Cortex of kidney (tissue), 1 donor: ENCODE measurements at places on chromosomes 1 and 21.

GRCh38 chr1:76680651-76681050 lies 186.6 kb upstream of the ST6GALNAC5 start:
- no peak for DNase-seq

- DNase-seq = no peak
Measured at GRCh38 chr1:213277036-213277435, 226.0 kb downstream of the RPS6KC1 start.

GRCh38 chr1:56866656-56867055 lies 12.1 kb downstream of the C8A start:
- no peak for DNase-seq

DNA sequence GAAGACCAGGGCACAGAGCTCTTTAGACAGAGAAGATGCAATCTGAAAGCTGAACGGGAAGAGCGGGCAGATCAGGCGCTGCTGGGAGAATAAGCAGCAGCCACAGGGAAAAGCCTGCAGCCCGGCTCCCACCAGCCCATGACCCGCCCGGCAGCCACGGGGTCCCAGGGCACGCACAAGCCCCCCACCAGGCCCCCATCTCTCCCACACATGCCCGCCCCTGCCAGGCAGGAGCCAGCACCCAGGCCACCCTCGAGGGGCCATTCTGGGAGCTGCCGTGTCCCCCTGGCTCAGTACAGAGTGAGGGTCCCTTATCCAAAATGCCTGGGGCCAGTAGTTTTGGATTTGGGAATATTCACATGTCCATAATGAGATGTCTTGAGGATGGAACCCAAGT lies 16.3 kb downstream of the SLC19A1 start:
- no peak for DNase-seq

- no peak for DNase-seq
Measured at GRCh38 chr1:156624814-156625435, 5.7 kb downstream of the HAPLN2 start.

DNA sequence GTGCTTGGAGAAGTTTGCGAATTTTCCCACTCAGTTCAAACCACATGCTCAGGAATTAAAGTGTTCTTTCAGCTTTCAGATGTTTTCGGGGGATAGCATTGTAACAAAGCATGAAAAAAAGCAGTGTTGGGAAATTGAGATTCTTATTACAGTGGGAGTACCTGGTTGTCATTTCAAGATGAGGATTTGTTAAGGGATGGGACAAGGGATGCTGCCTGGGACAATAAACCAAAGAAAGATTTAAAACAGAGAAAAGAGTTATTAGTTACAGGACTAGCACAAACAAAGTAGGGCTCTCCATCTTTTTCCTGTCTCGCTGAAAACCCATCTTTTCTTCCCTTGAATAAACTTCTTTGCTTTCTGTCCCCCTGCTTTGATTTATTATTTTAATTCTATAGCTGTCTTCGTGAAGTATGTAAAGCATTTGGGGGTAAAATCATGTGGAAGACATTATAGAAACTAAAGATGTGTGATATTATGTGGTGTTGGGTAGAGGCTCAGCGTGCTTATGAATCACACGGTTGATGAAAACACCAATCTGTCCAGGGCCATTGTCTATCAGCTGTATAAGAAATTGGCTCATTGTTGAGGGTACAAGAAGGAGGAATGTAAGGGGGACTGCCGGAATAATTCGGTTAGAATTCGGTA lies 277.6 kb downstream of the KIF26B start:
- DNase-seq = no peak

DNA sequence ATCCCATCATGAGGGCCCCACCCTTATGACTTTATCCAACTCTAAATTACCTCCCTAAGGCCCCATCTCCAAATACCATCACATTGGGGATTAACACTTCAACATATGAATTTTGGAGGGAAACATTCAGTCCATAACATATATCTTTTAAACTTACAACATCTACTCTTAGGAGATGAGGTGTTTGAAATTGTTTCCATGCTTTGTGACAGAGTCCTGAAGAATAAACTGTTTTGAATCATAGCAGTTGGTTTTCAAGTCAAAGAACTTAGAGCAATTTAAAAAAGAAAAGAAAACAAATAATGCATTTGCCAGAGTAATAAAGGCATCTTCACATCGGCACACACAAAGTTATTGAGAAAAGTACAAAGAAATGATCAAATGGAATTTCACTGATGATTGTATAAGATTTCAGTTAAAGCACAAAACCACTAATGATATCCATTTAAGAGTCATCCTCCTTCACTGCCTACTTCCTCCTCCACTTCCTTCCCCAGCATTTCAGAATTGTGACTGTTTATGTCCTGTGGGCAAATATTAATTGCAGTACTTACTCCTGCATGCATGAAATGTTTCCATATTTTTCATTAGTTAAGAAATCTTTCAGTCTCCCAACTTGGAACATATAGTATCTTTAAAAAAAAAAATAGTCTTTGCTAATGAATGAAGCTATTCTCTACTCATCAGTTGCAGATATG lies 202.0 kb downstream of the LRRC40 start:
- DNase-seq = no peak

DNA sequence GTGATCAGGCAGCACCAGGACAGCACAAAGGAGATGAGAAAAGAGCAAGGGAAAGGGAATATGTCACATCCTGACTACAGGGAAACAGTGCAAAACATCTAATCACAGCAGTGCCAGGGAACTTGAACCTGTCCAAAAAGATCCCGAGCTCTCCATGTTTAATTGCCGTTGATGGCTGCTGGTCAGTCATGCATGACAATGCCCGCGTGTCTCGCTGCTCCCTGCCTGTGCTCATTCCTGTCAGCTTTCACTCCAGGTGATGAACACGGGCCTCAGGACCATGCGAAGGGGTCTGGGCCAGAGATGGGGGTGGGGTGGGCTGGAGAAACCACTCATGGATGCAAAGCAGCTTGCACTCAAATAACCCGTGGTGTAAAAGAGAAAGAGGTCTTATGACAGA lies 287.0 kb downstream of the GPATCH2 start:
- DNase-seq = no peak

- no peak for DNase-seq
Measured at GRCh38 chr21:38325731-38326420, 69.1 kb downstream of the KCNJ15 start.

DNA sequence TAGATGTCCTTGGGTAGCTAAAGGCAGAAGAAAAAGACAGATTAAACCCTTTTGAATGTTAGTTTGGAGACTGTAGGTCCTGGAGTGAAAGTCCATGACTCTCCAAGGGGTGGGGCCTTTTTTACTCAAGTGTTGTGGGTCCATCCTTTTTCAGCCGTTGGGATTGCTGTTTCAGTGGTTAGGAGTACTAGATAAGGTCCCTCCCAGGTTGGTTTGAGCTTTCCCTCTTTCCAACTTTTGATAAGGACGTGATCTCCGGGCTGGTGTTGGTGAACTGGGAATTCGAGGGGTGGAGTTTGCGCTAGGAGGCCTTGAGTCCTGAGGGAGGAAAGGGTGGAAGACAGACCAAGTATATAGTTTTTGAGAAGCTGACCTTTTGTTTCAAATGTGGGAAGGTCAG lies 5.2 kb upstream of the IPP start:
- no peak for DNase-seq

GRCh38 chr1:89547563-89548116 lies 23.0 kb downstream of the LRRC8B start:
- DNase-seq = no peak

DNA sequence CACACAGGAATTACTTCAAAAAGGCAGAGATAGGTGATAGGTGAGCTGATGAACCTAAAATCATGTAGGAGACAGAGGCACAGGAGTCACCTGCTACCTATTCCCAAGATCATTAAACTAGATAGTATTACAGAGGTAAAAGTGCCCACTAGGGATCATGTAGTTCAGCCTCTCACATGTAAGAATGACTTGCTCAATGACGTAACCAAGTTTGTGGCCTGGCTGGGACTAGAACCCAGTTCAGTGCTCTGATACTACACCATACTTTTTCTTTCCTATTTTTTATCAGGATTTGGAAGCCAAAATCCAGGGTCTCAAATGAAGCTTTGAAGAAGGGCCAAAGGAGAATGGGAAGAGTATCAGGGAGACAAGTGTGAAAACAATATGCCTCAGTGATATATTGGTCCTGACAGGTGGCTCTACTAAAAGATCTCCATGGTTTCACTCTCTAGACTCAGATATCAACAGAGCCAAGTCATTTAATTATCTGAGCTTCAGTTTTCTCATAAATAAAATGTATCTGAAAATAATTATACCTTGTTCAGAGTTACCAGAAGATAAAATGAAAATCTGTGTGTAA lies 87.3 kb upstream of the SLFNL1 start:
- no peak for DNase-seq

- DNase-seq = no peak
Measured at GRCh38 chr1:63448731-63449246, 74.2 kb downstream of the ITGB3BP start.

- no peak for DNase-seq
Measured at GRCh38 chr1:205567716-205568115, 63.2 kb downstream of the CDK18 start.

- DNase-seq = no peak
Measured at GRCh38 chr1:190179817-190180216, 297.8 kb downstream of the BRINP3 start.

- DNase-seq = no peak
Measured at GRCh38 chr1:31788825-31789256, 24.7 kb upstream of the ADGRB2 start.

GRCh38 chr1:31587720-31588423 lies 11.6 kb downstream of the TINAGL1 start:
- DNase-seq = no peak

DNA sequence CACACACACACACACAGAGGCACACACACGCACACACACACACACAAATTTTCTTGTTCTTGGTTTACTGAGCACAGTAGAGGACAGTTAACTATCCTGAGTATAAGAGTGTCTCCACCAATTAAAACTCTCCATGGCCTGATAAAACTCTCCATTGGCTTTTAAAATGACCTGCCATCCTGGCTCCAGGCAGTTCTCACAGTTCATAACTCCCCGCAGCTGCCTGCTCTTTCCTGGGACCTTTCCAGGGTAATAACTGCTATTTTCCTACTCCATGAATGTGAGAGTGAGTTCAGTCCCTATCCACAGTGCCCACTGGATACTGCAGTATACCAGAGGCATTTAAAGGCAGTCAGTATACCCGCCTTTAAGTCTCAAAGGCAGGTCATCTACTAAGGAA lies 351.5 kb downstream of the PLPP3 start:
- DNase-seq = no peak

GRCh38 chr1:6349254-6349943 lies 44.2 kb downstream of the ACOT7 start:
- no peak for DNase-seq

DNA sequence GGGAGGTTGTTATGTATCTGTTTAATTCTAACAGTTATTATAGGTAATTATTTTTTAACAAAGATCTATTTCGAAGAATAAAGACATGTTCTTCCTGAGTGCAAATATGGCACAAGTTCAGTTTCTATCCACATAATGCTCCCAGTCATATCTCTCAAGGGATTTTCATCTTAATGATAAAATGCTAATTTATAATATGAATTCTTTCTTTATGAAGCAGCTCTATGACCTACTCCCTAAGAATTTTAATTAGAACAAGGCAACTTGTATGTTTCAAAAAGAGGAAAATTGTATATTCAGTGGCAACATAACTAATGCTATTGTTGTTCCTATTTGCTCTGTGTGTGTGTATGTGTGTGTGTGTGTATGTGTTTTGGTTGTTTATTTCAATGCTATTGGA lies 1222.1 kb upstream of the NCAM2 start:
- DNase-seq = no peak

- no peak for DNase-seq
Measured at GRCh38 chr1:166974647-166975345, 544 bp downstream of the ILDR2 start.

GRCh38 chr1:199858856-199859255 lies 168.7 kb upstream of the NR5A2 start:
- DNase-seq = no peak

DNA sequence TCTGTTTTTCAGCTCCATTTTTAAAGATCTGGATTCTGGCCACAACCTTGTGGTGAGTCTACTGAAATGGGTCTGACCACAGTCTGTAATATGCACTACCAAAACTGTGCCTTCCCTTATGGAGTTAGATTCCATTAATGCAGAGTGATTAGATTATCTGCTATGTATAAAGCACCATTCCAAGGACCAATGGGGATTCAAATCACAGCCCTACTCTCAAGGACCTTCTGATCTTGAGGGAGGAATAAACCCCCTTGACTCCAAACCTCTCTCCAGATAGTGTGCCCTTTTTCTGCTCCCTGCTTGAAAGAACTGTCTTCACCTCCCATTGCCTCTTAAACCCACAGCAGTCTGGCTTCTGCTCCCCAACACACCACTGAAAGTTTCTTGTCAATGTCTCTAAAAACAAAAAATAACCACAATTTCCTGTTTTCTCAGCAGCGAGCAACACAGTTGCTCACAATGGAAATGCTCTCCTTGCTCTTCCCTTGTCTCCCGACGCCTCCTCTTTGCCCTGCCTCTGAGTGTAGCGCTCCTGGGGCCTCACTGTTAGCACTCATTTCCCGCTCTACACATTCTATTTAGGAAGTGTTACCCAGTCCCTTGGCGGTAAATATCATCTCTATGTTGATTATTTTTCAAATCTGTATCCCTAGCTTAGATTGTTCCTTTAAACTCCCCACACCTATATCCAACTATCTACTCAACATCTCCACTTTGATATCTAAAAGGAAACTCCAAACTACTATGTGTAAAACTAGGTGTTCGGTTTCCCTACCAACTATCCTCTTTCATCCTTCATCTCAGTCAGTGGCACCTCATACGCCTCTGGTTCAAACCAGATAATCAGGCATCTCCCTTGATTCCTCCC lies 13.6 kb downstream of the PCNX2 start:
- no peak for DNase-seq

- no peak for DNase-seq
Measured at GRCh38 chr21:45827302-45827692, 154.3 kb upstream of the COL6A1 start.

DNA sequence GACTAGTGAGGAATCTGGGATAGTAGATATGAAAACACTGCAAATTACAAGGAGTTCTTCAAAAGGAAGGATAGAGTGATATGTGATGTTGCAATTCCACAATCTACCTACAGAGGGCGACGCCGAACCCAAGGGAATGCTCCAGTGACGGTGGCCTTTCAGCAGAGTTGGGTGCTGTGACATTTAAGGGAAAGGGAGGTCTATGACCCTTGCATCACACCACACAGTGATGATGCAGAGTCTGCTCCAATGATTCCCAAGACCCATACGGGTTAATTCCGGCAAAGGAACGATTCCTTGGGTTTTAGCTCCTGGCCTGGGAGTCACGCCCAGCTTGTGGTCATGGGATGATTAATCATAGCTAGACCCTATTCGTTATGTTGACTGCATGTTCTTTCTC lies 123.0 kb upstream of the IGSF21 start:
- DNase-seq = no peak
